Type B pancreatic cell (in vitro differentiated cells): ENCODE measurements at places on chromosomes 3 and 15.

GRCh38 chr3:123605789-123606234, 21.0 kb upstream of the HACD2 start:
- no peak for DNase-seq

DNA sequence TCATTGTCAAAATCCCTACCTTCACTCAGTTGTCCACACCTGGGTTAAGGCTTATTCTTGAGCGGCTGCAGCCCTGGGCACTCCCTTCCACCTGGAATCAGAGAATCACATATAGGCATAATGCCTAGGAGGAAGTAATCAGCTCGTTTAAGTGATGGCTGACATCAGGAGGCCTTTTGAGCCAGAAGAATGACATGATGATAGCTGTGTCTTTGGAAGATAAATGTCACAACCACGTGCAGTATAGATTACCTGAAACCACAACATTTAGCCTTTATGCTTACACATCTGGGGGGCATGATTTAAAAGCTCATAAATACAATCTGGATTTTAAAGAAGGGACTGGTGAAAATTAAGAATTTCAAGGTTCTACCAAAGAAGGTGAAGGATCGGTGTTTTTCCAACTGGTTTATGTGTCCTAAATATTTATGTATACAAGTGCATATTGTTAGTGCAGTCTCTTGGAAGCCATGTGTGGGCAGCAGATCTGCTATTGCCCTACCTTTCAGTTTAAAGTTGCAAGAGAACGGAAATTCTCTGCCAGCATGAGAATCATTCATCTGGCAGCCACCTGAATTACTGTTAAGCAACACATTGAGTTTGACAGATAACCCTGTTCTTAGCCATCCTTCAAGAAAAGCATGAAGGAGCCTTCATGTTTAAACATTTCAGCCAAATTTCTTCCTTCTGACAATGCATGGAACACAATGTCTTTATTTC, 163.4 kb upstream of the NR2E3 start:
- no peak for DNase-seq

DNA sequence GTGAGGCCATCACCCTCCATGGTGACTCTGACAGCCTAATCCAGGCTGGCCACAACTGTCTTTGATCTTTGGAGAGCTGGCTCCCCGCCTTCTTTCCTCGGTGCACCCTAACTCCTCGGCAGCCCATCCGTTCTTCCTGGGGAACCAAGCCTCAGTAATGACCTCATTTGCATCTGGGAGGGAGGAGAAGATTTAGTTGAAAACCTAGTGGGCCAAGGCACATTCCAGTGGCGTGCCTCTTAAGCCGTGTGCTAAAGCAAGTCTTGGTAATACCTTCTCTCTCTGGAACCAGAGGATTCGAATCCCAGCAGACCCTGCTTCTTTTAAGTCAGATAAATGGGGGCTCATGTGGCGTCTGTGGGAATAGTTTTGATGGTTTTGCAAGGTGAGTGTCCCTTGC, 233.1 kb downstream of the EBLN2 start:
- no peak for DNase-seq

- no peak for DNase-seq
Observed at GRCh38 chr3:194686816-194687637, 1.3 kb downstream of the FAM43A start.

DNA sequence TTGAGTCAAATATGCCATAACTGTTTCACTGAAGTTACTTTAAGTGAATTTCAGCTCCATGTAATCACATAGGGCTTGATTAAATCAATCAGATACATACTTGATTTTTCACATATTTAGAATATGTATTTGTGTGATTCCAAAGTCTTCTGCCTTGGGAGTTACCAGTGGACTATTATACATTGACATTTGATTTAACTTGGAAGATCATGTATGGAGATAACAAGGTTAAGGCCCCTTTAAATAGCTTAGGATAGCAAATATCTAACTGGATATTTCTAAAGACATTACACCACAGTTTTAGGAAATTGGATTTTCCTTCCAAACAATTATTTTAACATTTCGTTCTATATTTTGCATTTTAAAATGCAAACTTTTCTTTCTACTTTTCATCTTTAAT, 405.0 kb downstream of the RAP2B start:
- DNase-seq = no peak

- no peak for DNase-seq
Observed at GRCh38 chr3:35215525-35216500, 423.5 kb upstream of the ARPP21 start.

- DNase-seq = no peak
Observed at GRCh38 chr3:178714925-178715832, 178.9 kb downstream of the KCNMB2 start.

GRCh38 chr15:101654171-101654570, 2.0 kb upstream of the TM2D3 start:
- DNase-seq = no peak

GRCh38 chr3:136653628-136654027, 98.5 kb downstream of the STAG1 start:
- DNase-seq = no peak

DNA sequence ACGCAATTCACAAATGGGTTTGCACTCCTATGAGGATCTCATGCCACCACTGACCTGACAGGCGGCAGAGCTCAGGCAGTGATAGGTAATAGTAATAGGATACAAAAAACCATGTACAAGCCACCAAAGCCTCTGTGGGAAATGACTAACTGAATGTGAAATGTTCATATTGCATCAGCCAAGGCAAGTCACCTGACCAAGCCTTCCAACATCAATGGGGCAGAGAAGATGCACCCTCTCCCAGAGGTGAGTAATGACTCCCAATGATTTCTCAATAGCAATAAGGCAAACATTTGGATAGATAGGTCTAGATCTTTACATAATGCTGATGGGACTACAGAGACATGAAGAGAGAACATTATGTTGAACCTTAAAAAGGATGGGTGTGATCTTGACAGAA, 14.9 kb downstream of the CNTN3 start:
- no peak for DNase-seq

DNA sequence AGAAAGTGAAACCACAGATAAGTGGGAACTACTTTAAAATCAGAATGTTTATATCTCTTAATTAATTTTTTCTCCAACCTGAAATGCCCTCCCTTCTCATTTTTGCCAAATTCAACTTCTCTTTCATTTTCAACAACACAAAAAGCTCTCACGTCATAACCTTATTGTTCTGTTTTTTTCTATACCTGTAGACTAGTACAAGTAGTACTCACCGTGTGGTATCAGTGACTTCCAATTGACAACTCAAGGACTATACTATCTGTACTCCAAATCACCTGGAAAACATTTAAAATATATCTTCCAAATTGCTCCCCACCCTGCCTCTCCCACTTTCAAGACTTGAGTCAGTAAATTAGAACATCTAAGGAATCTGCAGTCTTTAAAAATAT, 72.8 kb upstream of the ZNF280D start:
- no peak for DNase-seq

GRCh38 chr3:161744366-161744765, 247.8 kb downstream of the OTOL1 start:
- DNase-seq = no peak

- DNase-seq = no peak
Observed at GRCh38 chr3:190014940-190015339, 105.8 kb downstream of the P3H2 start.

DNA sequence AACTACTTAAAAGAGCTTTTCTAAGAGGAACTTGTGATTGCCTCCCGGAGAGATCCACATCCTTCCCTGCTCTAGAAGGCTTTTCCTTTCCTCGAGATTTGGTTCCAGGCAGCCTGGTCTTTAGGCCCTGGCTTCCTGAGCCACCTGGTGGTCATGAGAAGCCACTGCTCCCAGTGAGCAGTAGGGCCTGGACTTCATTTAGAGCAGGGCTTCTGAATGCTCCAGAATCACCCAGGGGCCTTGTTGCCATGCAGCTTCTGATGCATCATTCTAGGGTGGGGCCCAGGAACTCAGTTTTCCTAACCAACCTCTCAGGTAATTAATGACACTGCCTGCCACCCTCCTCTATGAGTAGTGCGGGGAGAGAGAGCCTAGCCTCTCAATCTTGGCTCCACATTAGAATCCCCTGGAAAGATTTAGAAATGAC, 29.6 kb downstream of the PSMD6 start:
- DNase-seq = no peak

- no peak for DNase-seq
Observed at GRCh38 chr3:197913641-197914380, 36.2 kb upstream of the RPL35A start.

- DNase-seq = no peak
Observed at GRCh38 chr3:96370637-96371036, 443.8 kb upstream of the EPHA6 start.

GRCh38 chr3:160986069-160986468, 119.1 kb downstream of the B3GALNT1 start:
- no peak for DNase-seq

DNA sequence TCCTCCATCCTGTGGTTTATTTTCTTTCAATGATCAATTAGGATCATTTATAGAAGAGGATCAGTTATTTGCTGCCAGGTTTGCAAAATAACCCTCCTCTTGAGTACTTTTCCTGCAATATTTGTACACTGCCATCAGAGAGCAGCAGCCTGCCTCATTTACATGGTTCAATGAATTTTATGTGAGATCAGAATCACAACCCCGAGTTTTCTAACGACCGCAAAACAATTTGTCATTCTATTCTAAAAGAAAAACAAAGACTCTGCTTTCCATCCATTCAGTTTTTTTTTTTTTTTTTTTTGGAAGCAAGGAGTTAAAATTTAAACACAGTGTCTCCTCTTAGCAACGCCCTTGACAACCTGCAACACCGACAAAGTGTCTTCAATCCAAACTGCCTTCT, 146.9 kb downstream of the RAB11A start:
- DNase-seq = no peak

GRCh38 chr3:156612903-156613302, 58.0 kb upstream of the SSR3 start:
- no peak for DNase-seq

DNA sequence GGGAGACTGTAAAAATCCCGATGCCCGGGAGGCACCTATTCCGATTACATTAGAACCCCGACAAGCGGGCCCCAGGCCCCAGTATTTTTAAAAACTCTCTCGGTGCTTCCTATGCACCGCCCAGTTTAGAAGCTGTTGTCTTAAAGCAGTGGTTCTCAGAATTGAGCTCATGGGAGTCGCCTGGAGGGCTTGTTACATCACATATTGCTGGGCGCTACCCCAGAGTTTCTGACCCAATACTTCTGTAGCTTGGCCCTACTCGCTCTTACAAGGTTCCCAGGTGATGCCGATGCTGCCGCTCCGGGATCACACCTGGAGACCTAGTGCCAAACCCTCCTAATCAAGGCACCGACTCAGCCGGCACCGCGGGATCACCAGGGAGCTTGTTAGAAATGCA, 35.2 kb downstream of the CPN2 start:
- no peak for DNase-seq

DNA sequence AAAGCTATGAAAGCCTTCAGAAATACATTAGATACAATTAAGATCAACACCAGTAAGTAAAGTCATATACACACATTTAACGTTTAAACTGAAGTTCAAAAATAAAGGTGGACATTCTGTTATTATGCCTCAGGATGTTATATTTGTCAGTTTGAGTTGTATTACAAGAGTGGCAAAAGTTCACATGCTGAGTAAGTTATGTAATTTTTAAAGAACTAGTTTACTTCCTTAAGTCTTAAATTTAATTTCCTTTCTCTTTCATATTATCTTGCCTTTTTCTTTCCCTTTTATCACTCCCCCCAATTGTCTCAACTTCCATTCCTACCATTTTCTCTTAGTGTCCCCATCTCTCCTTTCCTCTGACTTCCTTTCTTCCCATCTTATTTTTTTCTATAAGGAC, 4.9 kb upstream of the GPR87 start:
- no peak for DNase-seq

DNA sequence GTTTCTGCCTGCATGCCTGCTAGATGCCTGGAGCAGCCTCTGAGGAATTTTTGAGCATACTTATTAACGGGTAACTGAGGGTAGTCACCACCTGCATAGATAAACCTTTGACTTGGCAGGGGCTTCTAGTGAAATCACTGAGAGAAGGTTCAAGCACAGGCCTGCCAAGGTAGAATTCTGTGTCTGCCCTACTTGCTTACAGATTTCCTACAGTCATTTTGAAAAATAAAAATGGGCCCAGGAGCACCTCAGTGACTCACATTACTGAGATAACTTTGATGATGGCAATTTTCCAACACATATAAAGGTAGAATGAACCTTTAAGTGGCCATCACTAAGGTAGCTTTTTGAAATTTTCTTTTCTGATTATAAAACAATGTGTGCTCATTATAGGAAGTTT, 10.8 kb downstream of the CRTAP start:
- no peak for DNase-seq

DNA sequence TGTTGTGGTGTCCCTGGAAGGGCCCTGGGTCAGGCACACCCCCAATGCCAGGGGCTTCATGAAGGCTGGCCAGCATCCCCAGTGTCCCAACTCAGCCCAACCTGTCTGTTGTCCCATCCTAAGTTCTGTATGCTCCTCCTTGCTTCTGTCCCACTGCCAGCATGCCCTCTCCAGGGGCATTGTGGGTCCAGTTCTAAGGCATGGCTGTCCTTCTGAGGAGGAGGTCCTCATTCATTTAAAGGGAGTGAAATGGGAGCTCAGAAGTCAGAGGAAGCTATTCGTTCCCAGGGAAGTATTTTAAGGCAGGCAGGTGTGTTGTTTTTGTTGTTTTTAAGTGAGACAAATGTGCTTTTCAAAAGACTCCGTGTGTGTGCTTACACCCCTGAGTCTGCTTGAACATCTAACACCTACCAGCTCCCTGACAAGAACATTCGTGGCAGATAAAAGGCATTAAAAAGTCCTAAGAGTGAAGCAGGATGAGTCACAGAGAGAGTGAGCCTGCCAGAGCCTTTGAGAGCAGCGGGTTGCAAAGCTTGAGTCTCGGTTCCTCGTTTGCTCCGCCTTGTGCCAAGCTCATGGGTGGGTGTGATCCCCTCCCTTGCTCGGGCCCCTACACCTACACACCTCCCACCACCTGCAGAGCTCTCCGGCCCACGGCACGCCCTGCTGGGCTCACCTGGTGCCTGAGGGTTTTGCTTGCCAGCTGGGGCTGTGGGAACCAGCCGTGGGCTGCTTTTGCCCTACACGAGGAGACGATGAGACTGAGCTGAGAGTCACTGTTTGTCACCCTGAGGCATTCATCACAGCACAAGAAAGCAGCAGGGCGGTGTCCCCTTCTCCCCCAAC, 183.4 kb upstream of the TOPAZ1 start:
- no peak for DNase-seq

- DNase-seq = no peak
Observed at GRCh38 chr15:53830707-53831386, 71.4 kb upstream of the WDR72 start.

GRCh38 chr15:39320886-39321285, 260.0 kb upstream of the THBS1 start:
- no peak for DNase-seq
